ENCODE measurements at places on chromosomes 4 and X.

DNA sequence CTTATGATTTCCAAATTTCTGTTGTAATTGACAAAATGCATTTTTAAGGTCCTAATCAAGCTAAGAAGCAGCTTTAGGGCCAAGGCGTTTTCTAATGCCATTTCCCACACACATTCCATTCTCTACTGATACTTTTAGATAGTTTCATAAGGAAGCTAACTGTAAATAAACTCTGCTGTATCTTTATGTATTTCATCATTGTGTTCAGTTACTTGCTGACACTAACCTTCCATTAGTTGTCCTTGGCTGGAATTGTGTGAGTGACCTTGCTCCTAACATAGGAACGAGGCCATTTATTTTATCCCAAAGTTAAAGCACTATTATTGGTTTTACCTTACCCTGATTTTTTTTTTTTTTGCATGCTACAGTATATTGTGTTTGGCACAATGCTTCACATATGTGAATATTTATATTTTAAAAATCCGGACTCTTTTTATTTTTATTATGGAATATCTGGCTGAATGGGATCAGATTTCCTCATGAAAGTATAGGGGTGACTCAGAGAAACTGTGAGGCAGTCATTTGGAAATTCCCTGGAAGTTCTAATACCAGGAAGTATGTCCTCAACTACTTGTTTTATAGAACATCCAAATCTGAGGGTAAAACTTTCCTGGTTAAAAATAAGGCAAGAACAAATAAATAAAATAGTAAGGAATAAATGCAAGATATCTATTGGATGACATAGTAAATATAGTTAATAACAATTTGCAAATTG is 62.7 kb upstream of the SORBS2 start:
- ATAC-seq = 0 out of 3 replicates have a peak, but pooled peaks have one; percentile 44

DNA sequence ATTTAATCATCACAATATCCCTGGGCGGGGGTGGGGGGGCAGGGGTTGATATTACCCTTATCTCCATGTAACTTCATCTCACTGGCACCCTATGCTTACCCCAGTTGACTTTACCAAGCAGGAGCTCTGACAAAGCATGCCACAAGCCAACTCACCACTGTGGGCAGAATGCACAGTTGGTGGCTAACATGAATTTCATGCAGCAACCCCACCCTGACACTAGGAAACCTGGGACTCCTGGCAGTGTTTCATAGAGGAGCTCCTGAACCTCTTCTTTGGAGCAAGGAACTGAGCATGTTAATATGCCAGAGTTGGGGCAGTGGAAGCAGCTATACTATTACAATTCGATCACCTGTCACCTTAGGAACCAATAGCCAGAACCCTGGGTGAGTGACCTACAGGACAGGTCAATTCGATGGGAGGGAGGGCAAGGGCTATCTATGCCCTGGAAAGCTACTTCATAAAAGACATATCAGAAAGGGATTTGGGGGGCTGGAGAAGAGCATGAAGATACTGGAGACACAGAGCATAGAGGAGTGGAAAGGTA is 97.2 kb upstream of the ACSL4 start:
- no peak for ATAC-seq

DNA sequence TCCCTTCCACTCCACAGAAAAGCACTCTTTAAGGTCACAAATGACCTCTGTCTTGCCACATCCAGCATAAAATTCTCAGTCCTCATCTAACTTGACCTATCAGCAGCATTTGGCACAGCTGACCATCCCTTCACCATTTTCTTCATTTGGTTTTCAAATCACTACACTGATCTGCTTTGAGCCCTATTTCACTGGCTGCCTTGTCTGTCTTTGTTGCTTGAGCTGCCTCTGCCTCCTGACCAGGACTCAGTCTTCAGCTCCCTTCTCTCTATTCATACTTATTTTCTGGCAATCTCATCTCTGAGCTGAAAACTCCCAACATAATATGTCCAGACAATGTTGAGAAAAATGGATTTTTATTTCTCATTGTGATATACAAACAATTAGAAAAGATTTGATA is 27.7 kb upstream of the PDE5A start:
- ATAC-seq = no peak

GRCh38 chr4:7857238-7857701 is 82.4 kb downstream of the AFAP1 start:
- ATAC-seq = peak; percentile 75

DNA sequence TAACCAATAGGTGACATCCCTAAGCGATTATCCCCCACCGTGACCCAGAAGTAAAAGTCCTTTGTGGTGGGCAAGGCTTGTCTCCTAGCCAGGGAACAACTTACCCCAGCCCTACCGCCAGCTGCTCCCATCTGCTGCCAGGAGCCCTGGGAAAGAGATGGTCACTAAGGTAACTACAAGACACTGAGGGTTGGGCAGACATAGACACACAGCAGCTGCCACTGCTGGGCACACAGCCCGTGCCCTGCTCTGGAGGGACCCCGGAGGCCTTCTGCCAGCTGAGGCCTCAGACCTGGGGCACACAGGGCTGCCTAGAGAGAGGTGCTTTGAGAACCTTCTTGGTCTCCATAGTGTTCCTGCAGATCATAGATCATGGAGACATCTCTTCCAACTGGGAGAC is 53.0 kb upstream of the PROM1 start:
- no peak for ATAC-seq

- ATAC-seq = no peak
These were observed 2052.8 kb upstream of the TENM3 start for GRCh38 chr4:180190382-180190781.

DNA sequence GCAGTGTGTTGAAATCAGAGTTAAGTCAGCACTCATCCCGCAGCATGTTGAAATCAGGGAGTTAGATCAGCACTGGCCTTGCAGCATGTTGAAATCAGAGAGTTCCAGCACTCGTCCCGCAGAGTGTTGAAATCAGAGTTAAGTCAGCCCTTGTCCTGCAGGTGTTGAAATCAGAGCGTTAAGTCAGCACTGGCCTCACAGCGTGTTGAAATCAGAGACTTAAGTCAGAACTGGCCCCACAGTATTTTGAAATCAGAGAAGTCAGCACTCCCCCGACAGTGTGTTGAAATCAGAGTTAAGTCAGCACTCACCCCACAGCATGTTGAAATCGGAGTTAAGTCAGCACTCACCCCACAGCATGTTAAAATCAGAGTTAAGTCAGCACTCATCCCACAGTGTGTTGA is 10.9 kb upstream of the UVSSA start:
- ATAC-seq = no peak

GRCh38 chr4:30756553-30756952 is 36.4 kb downstream of the PCDH7 start:
- ATAC-seq = no peak

GRCh38 chr4:176981074-176981473 is 188.4 kb upstream of the VEGFC start:
- ATAC-seq = no peak

- peak; percentile 81 for ATAC-seq
These were observed 12.8 kb downstream of the CYP4V2 start for GRCh38 chr4:186204103-186204559.
